ENCODE measurements at places on chromosomes 7 and 10.
A peak's percentile ranks its signal among the peaks of the same experiment; 100 is the strongest.

GRCh38 chr7:44284881-44285541 is 40.4 kb downstream of the CAMK2B start:
- no peak for DNase-seq

DNA sequence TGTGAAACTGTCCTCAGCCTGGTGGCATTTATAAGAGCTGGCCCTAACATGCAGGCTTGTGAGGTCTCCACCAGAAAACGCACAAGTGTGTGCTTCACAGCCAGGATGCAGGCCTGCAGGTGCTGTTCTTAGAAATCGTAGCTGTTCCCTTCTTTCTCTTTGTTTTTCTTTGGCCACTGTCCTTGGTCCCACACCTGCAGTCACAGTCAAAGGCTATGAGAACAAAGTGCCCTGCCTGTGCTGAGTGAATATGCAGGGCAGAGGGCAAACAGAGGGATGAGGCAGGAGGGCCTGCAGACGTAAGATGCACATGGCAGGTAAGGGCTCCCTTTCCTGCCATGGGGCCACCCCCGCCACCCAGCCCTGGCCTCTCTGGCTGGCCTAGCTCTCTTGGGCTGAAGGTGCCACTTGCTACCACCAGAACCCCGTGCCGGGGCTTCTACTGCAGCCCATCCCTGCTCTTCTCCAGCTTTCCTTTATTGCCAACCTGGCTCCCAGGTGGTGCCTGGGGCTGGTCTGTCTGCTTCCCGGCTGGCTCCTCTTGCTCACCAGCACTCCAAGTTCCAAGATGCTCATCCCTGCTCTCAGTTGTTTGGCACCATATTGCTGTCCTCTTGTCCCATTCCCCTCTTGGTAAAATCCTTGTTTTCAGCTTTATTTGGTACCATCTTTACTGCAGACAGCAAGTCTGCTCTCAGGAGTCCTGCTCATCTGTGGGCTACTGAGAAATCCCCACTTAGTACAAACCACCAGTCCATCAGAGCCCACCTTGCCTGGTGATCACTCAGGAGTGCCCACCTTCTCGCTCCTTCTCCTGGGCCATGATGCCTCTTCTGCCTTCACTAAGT is 308.1 kb upstream of the ZMIZ1 start:
- DNase-seq: no peak

DNA sequence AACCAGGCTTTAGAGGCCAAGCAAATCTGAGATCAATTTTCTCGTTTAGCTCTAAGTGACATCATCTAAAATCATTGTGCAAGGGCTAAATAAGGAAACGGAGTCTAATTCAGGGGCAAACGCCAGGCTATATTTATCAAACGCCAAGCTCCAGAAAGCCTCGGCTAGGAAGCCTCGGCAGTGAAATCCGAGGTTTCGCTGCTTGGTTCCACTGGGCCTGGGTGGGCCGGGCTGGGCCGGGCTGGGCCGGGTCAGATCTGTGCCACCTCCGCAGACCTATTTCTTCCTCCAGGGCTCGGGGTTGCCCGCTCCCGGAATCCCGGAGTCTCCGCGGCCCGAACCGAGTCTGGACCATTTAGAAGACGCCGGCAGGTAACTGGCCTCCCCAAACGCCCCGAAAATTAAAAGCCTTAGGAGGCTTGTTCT is 459 bp upstream of the FEZF1 start:
- DNase-seq: no peak

GRCh38 chr10:118501171-118501570 is 94.3 kb downstream of the PRLHR start:
- DNase-seq: no peak

DNA sequence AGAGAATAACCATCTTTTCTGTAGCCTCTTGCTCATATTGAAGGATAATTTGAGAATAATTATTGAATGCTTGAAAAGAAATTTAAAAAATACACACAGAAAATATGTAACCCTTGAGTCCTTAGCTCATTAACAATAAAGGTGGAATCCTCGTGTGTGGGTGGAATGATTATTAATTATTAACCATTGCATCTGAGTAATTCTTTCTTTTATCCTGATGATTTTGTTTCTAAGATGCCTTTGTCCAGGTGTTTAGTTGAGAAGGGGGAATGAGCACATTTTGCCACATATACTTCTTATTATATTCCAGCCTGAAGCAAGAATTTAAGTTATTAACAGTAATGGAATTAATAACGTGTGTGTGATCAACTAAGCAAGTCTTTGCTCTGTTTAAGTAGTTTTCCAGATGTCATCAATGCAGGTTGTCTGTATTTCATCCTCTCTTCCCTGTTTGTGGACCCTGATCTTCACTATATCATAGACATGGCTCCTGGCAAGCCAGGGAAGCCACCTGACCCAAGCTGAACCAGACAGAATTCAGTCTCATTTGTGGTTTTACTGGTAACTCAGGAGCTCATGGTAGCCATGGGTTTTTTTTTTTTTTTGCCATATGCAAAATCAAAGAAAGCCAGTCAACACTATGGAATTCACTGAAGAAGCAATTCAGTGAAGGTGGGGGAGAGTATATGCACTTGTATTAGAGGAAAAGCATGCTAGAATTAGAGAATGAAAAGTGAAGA is 144.3 kb downstream of the KIF20B start:
- no peak for DNase-seq

- DNase-seq: no peak
Observed at GRCh38 chr10:97131181-97131628, 54.6 kb downstream of the SLIT1 start.

DNA sequence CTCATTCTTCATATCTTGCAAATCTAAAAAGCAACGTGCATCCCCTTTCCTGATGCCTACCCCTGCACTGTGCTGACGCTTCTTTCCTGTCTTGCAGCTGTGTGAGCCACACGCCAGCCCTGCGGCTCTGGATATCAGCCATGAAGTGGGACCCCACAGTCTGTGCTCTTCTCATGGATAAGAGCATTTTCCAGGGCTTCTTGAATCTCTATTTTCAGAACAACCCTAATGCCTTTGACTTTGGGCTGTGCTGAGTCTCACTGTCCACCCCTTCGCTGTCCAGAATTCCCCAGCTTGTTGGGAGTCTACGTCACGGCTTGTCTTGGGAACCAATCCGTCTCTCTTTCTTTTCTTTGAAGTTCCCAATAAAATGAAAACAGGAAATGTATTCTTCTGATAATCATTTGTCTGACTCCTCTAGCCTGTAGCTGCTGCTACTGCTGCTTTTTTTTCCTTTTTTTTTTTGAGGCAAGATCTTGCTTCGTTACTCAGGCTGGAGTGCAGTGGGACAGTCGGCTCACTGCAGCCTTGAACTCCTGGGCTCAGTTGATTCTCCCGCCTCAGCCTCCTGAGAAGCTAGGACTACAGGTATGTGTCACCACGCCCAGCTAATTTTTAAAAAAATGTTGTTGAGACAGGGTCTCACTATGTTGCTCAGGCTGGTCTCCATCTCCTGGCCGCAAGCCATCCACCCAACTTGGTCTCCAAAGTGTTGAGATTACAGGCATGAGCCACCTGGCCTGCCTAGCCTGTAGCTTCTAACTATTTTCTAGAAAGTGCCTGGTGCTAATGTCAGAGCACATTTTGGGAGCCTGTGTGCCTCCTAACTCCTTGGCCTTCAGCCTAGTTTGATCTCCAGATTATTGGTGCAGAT is 30.3 kb downstream of the GSTO2 start:
- no peak for DNase-seq

DNA sequence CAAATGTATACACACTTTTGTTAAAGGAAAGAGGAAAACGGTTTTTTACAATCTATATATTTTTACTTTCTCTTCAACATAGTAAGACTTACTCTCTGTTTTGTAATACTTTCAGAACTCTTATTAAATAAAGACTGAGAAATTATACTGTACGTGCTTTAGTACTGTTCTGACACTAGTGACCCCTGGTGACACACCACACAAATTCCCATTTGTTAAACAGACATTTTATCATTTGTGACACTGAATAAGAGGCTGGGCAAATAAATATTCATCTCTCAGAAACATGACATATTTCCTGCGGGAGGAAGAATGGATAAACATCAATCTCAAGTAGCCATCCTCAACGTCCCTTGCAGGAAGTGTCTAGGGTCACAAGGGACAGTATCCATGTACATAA is 68.9 kb upstream of the ZNF33B start:
- DNase-seq: no peak

DNA sequence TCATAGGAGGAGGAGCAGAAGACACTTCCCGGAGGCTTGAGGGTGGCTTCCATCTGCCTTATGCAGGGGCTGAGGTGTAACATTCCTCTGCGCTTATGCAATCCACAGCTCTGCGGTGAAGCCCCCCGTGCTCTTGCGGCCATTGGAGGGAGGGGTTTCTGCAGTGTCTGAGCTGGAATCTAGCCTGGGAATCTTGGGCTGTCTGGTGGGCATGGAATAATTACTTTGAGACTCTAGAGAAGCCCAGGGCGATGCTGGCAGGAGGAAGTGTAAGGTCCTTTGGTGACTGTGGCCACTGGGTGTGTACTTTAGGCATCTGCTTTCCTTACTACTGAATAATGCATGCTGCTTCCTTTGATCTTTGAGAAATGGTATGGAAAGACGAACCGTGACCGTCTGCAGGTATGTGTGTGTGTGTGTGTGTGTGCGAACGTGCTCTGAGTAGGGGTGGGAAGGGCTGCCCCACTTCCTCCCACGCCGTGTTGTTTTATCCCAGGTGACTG is 181.0 kb downstream of the PRPF18 start:
- DNase-seq: no peak

GRCh38 chr10:96740141-96740540 is 19.8 kb upstream of the PIK3AP1 start:
- DNase-seq: no peak

GRCh38 chr10:123582084-123582989 is 83.8 kb upstream of the GPR26 start:
- DNase-seq: peak; percentile 9

DNA sequence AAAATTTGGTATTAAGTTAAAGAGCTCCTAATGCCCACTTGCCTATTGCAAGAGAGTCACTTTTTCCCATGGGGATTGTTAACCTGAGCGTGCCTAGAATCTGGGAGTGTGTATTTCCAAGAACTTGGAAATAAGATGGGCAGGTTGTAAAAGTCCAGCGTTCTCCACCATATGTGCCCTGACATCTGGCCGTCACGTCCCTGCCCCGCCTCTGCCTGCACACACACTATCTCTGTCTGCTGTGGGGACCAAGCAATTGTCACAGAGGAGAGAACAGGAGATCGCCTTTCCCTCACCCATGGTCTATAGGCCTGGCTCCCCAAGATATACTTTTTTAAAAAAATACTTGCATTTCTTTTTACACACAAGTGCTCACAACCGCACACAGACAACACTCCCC is 396.5 kb upstream of the PFKP start:
- DNase-seq: no peak

- no peak for DNase-seq
Observed at GRCh38 chr10:3898821-3899220, 113.8 kb upstream of the KLF6 start.

DNA sequence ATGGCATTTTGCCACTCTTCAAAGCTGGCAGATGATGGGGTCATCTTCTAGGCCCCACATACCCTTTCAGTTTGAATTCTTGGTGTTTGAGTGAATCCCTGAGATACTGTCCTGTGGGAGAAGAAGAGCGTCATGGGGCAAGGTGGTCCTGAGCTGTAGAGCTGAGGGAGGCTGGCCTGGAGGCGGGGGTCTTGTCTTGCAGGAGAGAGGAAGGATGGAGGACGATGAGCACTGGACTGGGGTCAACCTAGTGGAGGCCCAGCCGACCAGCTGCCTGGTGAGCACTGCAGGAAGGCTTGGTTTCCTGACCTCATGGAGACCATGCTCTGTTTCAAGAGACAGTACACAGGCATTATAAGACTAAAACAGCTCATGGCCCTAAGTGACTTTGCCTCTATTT is 114.6 kb downstream of the TACC2 start:
- no peak for DNase-seq

DNA sequence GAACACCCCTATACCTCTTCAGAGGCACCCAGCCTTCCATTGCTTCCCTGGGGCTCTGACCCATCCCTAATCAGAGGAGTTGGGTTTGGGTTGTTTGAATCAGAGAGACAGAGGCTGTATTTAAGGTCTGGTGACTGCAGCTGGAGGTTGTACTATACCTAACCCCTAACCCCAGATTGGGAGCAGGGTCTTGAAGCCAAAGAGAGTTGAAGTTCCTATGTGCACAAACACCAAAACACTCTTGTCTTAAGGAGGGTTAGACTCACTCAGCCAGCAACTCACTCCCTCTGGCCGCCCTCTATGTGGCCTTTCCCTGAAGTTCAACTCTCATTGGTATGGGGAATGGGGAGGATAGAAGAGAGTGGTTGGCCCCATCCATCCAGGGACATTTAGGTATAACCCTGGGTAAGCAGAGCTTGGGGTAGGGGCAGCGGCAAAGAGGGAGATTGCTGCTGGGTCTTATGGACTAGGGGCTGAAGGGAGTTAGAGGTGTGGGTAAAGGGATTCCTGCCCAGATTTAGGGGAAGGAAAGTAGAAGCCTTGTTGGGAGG is 80.0 kb downstream of the PAX2 start:
- DNase-seq: no peak

- DNase-seq: no peak
Observed at GRCh38 chr10:101054351-101054750, 7.4 kb upstream of the KAZALD1 start.

DNA sequence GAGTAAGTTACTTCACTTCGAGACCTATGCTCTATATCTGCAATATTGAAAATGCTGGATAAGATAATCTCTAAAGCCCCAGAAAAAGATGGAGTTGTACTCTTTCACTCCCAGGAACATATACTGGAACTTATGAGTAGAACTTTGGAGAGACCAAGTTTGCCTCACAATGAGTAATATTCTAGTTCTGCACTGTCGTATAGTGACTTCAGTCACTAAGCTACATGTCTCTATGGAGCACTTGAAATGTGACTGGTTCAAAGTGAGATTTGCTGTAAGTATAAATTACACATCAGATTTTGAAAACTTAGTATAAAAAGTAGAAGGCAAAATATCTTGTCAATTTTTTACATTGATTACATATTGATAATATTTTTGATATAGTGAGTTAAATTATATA is 116.4 kb downstream of the PTEN start:
- DNase-seq: no peak
